Activated gamma-delta T cell treated with anti-CD3 and anti-CD28 coated beads, Interleukin-2, amount 50 U/mL, for 16 hours (primary cell): ENCODE measurements at places on chromosomes 7 and 10.

DNA sequence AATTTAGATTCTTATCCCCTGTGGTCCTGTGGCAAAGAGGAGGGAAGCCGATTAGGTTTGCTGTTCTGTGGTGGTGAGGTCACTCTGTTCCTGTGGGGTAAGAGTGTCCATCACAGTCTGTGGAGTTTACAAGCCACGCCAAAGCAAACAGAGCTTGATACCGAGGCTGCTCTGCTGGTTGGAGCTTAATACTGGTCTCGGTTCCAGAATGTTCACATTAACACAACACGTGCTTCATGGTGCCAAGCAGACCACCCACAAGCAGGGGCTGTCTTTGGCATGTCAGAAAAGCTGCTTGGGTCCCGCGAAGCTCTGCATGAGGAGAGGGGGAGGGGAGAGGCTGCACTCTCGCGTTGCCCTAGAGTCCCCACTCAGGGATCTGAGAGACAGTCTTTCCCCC, 47.5 kb downstream of the DNAJB6 start:
- no peak for DNase-seq

DNA sequence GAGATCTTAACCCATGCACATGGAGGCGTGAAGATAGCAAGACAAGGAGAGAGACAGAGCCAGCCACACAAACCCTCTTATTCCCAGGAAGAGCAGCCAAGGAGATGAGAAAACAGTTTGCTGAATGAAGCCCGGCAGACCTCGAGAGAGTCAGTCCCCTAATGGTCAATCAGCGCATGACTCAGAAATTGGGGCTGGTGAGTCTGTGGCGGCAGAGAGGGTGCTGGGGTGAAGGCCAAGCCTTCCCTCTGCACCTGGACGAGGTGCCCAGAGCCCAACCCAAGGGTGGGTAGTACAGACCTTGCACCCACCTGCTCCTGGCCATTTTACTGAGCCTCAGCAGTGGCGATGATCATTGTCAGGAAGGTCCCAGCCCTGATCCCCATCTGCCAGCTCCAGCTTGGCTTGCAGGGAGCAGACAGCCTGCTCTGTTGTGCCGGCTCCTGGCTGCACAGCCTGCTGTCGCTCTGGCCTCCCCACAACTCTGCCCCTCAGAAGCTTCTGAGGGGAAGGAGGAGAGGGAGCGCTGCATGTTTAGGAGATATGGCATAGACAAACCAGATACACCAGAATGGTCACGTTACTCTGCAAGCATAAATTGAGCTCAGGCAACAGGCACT, 256.6 kb downstream of the RPS24 start:
- no peak for DNase-seq

DNA sequence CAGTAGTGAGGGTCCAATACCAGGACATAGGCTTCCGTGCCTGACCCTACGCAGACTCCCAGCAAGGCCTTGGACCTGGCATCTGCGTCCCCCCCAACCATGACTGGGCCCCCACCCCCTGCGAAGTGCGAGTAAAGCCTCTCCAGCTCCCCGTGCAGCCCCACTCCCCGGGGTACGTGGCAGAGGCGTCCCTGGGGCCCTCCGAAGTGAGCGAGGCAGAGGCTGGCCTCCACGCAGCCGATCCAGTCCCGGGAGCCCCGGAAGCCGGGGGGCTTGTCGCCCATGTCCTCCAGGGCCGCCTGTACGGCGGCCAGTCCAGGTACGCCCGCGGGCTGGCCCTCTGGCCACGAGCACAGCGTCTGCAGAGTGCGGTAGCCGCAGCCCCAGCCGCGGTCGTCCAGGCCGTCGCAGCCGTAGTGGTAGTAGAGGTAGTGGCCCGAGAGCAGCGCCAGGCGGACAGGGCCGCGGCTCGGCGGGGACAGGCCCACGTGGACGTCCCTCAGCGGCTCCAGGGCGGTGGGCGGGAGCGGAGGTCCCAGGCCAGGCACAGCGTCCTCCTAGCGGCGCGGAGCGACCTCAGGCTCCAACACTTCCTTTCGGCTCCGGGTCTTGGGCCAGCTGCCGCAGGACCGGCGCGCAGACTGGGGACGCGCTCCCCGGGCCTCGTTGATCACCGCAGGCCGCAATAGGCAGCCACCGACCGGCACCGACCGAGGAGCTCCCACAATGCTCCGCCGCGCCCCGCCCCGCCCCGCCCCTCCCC, at the start of gene UFSP1:
Gene UFSP1, minus strand, starts transcription at position 728 of the 763 bp plus-strand sequence. Its CDS starts 444 bp downstream, at position 284.
- DNase-seq, result no peak

DNA sequence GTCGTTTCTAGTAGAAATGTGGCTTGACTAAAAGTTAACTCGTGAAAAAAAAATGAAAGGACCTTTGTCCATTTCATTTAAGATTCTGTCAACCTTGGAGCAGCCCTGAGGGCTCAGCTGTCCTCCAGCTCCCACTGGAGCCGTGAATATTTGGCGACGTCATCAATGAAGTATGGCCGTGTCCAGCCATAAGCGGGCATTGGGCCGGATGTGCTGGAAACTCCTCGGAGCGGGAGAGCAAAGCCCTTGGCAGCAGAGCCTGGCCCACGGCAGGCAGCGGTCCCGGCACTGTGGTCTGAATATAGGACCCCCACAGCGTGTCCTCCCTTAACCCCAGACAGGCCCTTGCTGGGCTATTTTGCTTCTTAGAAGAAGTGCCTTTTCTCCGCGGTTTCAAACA, 50.0 kb downstream of the JAKMIP3 start:
- DNase-seq, result no peak

GRCh38 chr7:20778063-20778721, 8.5 kb downstream of the SP8 start:
- no peak for DNase-seq

DNA sequence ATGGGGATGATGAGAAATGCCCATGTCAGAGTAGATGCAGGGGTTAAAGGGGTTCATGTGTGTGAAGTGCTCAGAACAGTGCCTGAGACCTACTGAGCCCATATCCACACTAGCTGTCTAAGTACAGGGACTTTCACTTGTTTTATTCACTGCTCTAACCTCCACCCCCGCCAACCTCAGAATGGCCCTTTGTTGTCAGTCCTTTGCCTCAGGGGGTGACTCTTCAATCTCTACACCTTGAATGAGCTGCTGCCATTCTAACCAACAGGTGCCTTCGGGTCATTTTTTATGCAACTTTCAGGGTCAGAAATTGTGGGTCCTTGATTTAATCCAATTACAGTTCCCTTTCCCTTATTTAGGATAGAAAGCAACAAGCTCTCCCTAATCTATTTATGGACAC, 26.2 kb downstream of the VSTM4 start:
- DNase-seq, result no peak
